ENCODE measurements at places on chromosomes 1 and 21.

GRCh38 chr1:43934101-43934985 is 742 bp downstream of the ARTN start:
- peak; percentile 86 for DNase-seq

GRCh38 chr1:230208619-230209261 is 141.7 kb downstream of the GALNT2 start:
- no peak for DNase-seq

DNA sequence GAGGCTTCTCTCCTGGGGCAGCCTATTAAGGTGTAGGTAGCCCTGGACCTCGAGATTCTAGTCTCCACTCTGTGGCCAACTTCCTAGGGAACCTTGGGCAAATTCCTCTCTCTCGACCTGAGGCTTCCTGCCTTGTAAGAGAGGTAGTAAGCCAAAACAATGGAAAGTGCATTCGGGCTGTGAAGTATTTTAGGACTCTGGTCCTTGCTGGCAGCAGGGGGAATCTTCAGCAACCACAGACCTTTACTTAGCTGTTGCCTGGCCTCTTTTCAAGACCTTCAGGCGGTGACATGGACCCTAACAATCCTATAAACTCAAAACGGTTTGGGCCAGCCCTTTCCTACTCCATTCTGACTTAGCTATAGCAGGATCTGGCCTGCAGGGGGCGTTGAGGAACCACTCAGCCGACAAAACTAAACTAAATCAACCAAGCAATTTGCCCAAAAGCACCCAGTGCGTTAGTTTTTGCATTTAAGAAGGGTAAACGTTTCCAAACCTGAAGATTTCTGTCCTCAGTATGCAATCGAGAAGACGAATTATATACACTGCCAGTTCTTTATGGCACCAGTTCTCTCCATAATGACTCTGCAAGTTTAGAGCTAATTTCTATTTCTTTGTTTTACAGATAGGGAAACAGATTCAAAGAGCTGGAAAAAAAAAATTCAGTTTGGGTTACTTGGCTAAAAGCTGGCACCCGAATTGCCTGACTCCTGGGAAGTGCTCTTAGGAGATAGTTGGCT is 10.9 kb upstream of the SESN2 start:
- peak; percentile 69 for DNase-seq

- DNase-seq, result no peak
Measured at GRCh38 chr1:187413405-187414169, 584.8 kb downstream of the PLA2G4A start.

- no peak for DNase-seq
Measured at GRCh38 chr1:216325336-216325735, 97.9 kb downstream of the USH2A start.

DNA sequence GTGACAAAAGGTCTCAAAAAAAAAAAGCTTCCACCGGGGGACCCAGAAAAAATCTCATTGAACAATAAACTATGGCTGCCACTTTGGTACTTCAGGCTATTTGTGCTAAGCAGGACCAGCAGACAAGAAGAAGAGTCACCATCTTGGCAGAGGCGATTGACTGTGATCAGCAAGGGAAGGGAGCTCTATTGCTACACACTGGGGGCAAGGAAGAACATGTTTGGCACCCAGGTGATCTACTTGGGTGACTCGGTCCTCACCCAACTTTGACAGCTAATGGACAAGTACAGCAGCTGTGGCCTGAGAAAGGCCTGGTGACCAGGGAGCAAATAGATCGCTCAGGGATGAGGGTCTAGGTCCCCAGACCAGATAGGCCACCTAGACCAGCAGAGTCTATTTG is 53.4 kb upstream of the SRP9 start:
- no peak for DNase-seq

- peak; percentile 97 for DNase-seq
Measured at GRCh38 chr21:45590246-45590725, 48.0 kb upstream of the SLC19A1 start.

DNA sequence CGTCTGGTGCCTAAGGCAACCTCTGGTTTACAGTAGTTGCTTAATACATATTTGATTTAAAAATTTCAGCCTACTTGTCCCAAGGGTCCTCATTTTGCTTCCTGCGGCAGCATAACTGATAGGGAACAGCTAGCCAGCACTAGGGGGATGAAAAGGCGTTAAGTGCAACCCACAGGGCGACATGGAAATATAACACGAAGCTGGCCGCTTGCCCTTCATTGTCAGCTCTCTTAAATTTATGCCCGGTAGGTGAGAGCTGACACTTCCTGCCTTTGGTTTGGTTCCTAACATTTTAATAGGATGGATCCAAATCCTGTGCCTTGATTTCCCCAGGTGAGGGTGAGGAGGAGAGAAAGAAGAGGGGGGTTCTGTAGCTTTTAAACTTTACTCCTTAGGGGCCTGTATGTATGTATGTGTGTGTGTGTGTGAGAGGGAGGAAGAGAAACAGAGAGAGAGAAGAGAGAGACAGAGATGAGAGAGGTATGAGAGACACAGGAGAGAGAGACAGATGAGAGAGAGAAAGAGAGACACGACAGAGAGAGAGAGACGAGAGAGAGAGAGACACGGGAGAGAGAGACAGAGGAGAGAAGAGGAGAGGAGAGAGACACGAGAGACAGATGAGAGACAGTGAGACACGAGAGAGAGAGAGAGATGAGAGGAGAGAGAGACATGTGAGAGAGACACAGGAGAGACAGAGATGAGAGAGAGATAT is 938 bp upstream of the ACTN2 start:
- no peak for DNase-seq

- DNase-seq, result no peak
Measured at GRCh38 chr1:91791691-91792488, 94.1 kb downstream of the TGFBR3 start.

GRCh38 chr1:98325646-98326440 is 335.7 kb upstream of the SNX7 start:
- no peak for DNase-seq

- no peak for DNase-seq
Measured at GRCh38 chr21:19609611-19610010, 1206.0 kb upstream of the TMPRSS15 start.

- no peak for DNase-seq
Measured at GRCh38 chr1:9844756-9845155, 21.0 kb upstream of the CLSTN1 start.

GRCh38 chr1:50959303-50959912 is 659 bp downstream of the FAF1 start:
- DNase-seq, result peak; percentile 70

DNA sequence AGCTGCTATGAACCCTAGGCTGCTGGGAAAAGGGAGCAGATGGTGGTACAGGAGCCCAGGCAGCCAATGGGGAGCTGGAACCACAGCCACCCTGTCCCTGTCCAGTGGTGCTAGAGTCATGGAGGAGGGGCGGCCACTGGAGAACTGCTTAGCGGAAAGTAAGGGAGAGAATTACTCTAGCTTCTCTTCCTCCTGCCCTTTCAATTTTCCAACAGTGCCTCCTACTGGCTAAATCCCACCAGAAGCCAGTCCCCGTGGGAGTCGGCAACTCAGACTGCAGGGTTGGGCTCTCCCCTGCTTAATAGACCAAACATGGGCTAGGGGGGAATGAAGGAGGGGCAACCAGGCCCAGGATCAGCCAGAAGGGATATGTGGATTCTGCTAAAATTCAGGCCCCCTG is 154.5 kb downstream of the ACTL8 start:
- peak; percentile 23 for DNase-seq

DNA sequence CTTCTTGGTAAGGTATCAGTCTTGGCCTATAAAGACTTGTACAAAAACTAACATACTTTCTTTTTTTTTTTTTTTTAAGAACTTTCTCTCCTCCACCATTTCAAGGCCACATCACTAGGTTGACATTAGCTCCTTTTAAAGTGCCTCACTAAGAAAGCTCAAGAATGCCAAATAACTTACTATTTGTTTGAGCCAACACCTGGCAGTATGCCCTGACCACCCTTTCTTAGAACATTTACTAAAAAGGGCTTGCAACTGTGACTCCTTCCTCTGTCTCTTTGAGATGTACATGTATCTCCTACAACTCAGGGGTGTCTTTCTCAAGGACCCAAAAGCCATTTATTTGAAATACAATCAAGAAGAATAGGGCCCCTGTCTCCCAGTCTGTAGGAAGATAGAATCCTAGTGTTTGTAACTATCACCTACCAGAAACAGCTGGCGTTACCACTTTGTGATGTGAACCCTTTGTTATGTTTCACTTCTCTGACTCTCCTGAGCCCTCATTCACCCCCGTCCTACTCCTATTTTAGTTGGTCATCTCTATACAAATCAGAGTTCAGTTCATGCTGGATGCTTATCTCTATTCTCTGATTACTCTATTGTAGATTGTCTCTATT is 12.2 kb upstream of the SAMD13 start:
- no peak for DNase-seq

DNA sequence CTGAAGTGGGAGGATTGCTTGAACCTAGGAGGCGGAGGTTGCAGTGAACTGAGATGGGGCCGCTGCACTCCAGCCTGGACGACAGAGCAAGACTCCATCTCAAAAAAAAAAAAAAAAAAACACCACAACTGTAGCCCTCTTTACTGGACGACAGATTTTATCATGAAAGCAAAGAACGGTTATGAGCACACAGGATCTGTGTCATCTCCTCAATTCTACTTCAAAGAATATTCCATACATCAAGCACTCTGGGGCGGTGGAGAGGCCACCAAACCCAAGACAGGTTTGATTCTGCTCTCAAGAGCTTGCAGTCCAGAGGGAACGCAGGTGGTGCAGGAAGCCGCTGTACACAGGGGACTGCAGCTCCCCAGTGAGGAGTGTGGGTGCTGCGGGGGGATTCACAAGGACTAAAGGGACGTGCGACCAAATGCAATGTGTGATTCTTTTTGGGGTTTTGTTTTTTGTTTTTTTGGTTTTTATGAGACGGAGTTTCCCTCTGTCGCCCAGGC is 110.1 kb downstream of the SPSB1 start:
- DNase-seq, result no peak

DNA sequence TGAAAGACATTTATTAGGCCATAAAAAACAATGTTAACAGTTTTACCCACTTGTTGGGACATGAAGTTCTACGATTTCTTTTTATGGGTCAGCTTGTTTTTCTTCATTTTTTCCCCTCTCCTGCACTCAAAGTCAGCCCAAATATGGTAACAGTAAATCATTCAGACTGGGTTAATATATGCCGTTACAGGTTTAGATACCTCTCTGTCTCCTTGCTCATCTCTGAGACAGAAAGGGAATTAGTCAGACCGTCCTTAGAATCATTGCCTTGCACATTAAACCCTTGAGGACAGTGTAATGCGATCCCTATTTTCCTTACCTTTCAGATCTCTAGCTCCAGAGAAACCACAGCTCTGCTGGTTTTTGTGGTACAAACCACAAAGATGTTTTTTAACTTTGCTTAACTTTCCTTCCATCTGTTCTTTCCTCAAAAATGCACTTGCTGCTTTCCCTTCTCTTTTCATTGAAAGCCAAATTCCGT is 613.3 kb downstream of the PLPP3 start:
- DNase-seq, result no peak

DNA sequence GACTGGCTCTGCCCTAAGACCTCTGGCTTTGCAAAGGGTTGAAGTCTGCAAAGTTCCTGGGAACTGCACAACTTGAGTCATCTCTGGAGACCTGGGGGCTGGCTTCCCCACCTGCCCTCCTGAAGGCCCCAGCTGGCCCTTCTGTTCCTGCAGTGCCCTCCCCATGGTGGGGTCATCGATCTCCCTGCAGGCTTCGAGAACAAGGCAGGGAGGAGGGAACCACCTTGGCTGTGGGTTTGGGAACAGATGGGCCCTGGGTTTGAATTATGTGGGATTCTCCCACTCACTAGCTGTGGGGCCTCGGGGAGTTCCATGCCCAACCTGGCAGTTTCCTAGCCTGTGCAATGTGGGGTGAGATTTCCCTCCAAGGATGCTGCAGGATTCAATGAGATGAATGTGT is 310.2 kb downstream of the PTPRU start:
- DNase-seq, result no peak

DNA sequence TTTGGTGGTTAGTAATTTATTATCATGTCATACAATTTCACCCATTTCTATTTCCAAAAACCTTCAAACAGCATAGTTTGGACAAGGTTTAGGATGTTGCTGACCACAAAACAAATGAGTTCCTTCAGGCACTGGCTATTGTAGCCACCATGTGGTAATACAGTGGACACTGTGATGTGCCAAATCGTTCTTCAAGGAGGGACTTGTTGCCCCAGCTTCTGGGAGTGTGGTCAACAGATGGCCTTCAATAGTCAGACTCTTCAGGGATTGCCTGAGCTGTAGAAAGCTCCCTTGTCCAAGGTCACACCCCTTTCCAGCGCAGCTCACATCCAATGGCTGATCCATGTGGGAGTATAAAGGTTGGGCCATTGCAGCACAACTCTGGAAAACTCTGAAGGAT is 2.6 kb downstream of the PDE4B start:
- no peak for DNase-seq

DNA sequence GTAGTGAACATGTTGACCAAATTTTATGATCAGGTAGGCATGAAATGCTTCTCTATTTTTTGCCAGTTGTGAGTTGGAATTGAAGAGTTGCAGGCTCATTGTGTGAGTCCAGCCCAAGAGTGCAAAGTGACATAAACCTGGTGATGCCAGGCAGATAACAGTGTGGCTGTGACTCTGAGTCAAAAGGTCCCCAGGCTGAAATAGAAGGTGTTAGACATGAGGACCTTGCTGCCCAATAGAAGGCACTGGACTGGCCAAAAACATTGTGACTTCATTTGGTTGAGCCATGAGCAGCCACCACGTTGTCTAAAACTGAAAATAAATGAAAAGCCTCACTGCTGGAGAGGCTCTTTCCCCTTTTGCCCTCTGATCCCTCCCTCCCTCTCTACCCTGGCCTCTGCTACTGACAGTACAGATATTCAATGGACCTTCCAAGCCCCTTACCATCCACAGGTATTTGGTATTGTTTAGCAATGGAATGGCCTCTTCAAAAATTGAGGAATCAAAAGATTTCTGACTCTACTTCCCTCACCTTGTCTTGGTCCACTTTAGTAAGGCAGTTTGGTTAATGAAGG is 67.8 kb upstream of the ABCD3 start:
- no peak for DNase-seq

- DNase-seq, result no peak
Measured at GRCh38 chr1:199727682-199728081, 299.8 kb upstream of the NR5A2 start.

- no peak for DNase-seq
Measured at GRCh38 chr1:181674617-181675016, 191.3 kb downstream of the CACNA1E start.

DNA sequence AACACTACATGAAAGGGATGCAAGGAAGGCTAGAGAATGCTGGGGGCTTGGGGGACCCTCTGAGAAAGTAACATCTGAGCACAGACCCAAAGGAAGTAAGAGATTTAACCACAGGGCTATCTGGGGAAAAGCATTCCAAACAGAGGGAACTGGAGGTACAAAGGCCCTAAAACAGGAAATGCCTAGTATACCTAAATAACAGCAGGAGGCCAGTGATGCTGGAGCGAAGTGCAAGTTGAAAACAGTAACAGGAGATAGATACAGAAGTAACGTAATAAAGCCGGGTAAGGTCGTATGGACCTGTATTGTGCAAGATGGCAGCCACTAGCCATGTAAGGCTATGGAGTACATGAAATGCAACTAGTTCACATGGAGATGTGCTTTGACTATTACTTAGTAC is 52.1 kb downstream of the CD34 start:
- DNase-seq, result no peak

GRCh38 chr1:241990040-241990439 is 8.9 kb downstream of the MAP1LC3C start:
- peak; percentile 48 for DNase-seq

- DNase-seq, result no peak
Measured at GRCh38 chr21:38852708-38853107, 47.0 kb downstream of the ETS2 start.

- DNase-seq, result no peak
Measured at GRCh38 chr21:44375281-44375651, 21.8 kb downstream of the TRPM2 start.

All from K562 (cell line).